ENCODE measurements at places on chromosomes 1 and 21.

- DNase-seq: no peak
These were observed 29.0 kb downstream of the MDM4 start for GRCh38 chr1:204545202-204545601.

DNA sequence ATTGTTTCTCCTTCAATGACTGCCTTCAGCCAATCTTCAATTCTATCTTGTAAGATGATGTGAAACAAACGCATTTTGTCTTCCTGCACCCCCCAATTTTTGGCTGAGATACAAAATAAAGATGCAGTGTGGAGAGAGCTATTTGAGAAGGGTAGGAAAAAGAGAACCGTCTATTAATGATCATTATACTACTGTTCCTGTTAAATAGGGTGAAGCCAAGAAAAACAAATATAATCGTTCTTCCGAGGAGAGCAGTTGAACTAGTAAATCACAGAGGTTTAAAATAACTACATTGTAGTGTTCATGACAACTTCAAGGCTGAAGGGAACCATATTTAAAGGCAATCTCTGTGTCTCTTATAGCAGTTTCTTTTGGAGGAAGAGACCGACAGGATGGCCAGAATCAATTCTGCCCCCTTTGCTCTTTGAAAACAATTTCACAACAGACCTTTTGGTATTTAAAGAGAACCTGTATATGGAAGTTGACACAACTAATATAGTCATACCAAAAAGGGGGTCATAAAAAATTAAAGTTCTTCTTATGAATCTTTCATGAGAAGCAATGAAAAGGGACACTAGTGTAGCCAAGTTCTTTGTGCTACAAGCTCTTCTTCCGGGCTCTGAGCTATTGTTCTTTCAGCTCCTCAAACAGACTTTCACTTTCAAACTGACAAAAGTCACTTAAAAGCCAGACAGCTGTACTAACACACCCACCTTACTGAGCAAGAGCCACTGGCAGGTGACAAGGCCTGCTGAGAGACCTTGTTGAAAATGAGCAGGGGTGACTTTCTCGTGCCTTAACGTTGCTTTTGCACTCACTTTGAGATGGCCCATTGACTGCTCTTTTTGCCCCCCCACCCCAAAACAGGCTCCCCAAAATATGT lies 30.9 kb downstream of the PROX1 start:
- no peak for DNase-seq

GRCh38 chr1:158274797-158275196 lies 14.9 kb upstream of the CD1C start:
- no peak for DNase-seq

GRCh38 chr1:151998611-151999362 lies 5.1 kb upstream of the S100A10 start:
- no peak for DNase-seq

- DNase-seq: no peak
These were observed 20.9 kb downstream of the ZBTB40 start for GRCh38 chr1:22472596-22472995.

GRCh38 chr1:86207323-86207722 lies 50.8 kb upstream of the COL24A1 start:
- no peak for DNase-seq

- DNase-seq: no peak
These were observed 22.7 kb upstream of the PRKACB start for GRCh38 chr1:84121360-84121759.

- DNase-seq: no peak
These were observed 167.2 kb downstream of the FMN2 start for GRCh38 chr1:240258910-240259309.

DNA sequence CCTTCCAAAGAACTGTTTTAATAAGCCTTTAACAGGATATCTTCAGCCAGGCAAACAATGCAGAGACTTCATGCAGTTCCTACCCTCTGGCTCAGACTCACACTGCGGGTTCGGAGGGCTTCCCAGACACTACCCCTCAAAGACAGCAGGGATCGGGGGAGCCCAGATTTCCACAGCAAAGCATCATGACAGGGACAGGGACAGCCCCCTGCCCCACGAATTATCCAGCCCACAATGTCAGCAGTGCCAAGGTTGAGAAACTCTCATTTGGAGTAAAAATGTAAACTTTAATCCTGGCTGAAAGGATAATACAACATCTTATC lies 20.1 kb downstream of the NPHP4 start:
- no peak for DNase-seq

GRCh38 chr1:38671221-38671620 lies 188.4 kb downstream of the RRAGC start:
- DNase-seq: no peak

GRCh38 chr1:81690676-81691453 lies 109.9 kb upstream of the ADGRL2 start:
- no peak for DNase-seq

DNA sequence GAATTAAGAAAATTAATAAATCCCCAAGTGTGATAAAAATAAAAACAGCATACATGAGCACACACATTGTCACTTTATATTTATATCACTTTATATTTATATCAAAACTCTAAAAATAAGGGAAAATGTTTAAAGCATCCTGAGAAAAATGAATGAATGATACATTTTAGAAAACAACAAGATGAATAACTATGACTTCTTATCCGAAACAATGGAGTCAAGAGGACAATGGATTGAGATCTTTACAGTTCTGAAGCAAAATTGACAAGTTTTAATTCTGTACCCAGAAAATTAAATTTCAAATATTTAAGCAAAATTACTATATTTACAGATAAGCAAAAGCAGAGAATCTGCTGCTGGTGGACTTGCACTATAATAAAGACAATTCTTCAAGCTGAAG lies 512.6 kb downstream of the MRPL39 start:
- no peak for DNase-seq

DNA sequence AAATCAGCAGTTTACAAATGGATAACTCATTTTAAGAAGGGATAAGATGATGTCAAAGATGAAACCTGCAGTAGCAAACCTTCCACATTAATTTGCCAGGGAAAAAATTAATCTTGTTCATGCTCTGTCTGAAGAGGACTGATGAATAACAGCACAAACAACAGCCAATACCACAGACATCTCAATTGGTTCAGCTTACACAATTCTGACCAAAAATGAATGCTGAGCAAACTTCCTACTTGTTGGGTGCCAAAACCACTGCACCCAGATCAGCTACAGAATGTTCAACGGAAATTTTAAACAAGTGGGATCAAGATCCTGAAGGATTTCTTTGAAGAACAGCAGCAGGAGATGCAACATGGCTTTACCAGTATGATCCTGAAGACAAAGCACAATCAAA lies 98.3 kb downstream of the COQ8A start:
- no peak for DNase-seq

DNA sequence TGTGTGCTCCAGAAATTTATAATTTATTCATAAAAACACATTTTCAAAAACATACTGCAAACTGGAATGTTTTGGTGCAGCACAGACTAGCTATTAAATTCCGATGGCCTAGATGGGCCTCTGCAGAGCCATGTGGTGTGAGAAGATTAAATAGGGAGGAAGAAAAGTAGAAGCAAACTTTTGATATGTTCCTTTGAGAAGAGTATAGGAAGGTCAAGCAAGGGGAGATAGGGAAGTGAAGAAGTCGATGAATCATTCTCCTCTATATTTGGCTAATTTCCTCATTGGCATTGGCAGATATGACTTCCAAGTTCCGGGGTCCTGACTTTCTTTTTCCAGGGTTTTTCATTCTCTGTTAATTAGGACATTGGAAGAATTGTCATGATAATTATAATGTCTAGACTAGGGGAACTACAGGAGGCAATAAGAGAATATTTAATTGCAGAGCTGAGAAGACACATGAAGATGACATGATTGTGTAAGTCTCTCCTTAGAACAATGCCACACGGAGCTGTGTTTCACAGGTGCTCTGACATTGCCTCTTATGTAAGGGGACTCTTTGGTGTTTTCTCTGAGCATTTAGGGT lies 19.3 kb upstream of the ZNF326 start:
- DNase-seq: no peak
